ENCODE measurements at places on chromosomes 1 and 21.
A peak's percentile ranks its signal among the peaks of the same experiment; 100 is the strongest.

DNA sequence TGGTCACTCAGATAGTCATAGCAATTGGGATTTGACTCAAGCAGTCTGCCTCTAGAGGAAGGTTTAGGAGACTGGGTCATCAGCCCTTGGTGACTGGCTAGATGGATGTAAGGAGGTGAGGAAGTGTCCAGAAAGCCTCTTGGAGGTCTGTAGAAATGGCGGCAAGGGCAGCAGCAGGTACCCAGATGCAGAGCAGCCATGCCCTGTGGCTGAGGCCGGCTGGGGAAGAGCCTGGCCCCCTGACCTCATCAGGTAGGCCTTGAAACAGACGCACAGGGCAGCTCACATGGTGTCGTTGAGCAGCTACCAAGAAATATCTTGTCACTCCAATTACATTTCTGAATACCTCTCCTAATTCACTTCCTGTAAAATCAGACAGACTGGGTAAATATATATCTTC, 98.2 kb downstream of the DMRTB1 start:
- DNase-seq = no peak

DNA sequence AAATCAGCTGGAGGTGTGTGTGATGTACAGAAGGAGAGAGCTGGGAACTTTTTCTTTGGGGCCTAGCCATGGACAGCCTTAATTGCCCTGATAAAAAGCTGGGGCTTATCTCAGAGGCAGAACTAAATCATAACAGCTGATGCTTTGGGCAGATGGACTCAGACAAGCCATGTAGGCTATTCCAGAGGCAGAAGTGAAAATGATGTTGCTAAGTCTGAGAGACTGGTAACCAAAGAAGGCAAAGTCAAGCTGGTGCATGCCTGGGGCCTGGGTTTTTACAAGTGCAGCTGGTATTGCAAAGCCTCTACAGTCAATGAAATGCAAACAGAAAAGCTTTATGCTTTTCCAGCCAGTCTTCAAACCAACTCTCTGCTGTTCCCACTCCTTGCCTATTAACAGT, 39.0 kb upstream of the LMX1A start:
- no peak for DNase-seq

GRCh38 chr1:183847641-183848040, 42.7 kb downstream of the RGL1 start:
- no peak for DNase-seq

DNA sequence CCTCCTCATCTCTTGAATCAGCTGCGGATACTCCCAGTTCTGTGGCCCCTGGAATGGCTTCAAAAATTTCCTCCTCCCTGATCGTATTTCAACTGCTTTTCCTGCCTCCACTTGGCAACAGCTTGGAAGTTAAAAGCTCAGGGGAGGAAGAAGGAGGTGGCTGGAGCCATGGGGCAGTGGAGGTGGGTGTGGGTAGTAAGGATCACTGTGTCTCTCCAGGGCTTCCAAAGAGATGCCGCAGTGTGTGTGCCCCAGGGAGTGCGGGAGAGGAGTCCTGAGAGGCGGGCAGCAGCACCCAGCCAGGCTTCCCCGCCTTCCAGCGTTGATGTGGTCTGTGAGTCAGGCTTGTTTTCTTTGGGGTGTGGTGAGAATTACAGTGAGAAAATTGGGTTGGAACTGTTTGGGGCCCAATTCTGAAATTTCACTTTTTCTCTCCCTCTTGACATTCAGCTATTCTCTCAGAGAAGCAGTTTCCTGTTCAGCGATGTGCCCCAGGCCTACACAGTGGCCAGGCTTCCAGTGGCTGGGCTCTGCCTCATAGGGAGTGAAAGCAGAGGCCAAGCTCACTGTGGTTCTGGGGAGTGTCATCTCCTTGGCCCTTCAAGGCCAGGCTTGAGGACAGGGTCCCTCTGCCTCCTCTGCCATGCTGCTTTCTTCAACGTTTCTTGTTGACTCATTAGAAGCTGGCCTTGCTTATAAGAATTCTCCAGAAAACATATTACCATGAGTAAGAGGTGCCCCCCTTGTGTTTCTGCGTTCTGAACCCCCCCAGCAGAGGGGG, 69.0 kb downstream of the PGM1 start:
- no peak for DNase-seq

DNA sequence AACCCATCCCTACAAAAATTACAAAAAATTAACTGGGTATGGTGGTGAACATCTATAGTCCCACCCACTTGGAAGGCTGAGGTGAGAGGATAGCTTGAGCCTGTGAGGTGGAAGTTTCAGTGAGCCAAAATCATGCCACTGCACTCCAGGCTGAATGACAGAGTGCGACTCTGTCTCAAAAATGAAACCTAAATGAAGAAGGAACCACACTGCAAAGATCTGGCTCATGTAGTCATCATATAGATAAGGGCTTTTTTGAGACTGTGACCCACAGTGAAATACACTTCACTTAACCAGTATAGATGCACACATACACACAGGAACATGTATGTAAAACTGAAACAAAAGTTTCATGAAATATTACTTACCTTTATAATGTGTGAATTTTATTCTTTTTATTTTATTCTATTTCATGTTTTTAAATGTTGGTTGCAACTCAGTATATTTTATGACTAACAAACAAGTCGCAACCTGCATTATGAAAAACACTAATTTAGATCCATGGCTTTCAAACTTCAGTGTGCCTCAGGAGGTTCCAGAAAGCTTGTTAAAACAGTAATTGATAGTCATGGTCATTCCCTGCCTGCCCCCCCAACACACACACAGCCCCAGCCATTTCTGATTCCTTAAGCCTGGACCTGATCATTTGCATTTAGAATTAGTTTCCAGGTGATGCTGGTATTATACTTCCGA, 189.5 kb downstream of the PATJ start:
- DNase-seq = no peak

- no peak for DNase-seq
Observed at GRCh38 chr21:31682620-31683019, 23.1 kb downstream of the SOD1 start.

- no peak for DNase-seq
Observed at GRCh38 chr1:49630156-49630555, 393.6 kb downstream of the AGBL4 start.

- no peak for DNase-seq
Observed at GRCh38 chr1:25664357-25665199, 48.0 kb downstream of the MAN1C1 start.

GRCh38 chr21:25878344-25878743, 143.6 kb downstream of the GABPA start:
- no peak for DNase-seq

- peak; percentile 59 for DNase-seq
Observed at GRCh38 chr1:4710592-4711415, 56.4 kb downstream of the AJAP1 start.

- no peak for DNase-seq
Observed at GRCh38 chr1:91605566-91605965, 104.9 kb downstream of the CDC7 start.

DNA sequence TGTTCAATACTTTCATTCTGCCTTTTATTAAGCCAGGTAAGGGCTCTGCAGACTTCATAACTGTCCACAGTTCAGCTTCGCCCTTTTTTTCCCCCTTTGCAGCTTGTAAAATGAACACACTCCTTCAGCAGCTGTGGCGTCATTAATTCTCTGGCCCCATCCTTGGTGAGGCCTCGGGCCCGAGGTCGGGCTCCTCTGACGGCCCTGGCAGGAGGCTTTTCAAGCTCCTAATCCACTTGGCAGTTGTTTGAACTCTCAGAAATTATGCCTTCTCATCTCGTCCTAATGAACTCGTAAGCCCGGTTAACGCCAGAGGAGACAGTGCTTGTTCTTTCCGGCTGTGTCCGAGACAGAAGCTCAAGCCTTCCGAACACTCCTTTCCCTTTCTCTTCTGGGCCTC, 18.1 kb upstream of the EPHA8 start:
- DNase-seq = no peak

All from iPS-NIHi11 (cell line).